ENCODE measurements at places on chromosomes 6 and 20. TPM values are rescaled to one million over a fixed set of nuclear protein-coding genes. Genes with fewer than 3 reads are reported as not detected.

DNA sequence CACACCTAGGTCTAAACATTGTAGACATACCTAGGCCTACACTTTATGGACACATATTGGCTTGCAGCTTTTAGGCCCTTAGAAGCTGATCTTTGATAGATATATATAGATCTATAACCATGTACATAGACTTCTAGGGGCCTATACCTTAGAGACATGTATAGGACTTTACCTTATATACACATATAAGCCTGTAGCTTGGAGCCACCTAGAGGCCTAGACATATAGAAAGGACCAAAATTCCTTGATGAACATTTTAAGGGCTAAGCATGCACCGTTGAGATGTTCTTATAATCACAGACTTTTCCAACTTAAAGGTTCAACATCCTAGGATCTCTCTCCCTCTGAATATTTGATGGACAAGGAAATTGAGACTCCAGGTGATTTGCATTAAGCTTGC, 371.7 kb upstream of the SASH1 start:
- H3K4me3 ChIP-seq, result no peak overlapping the region
- H3K36me3 ChIP-seq, result no peaks in the 10 kb centered on the region
- H3K27me3 ChIP-seq, result no peaks in the 10 kb centered on the region
- no peak overlapping the region for H3K27ac ChIP-seq
- no peak for DNase-seq

DNA sequence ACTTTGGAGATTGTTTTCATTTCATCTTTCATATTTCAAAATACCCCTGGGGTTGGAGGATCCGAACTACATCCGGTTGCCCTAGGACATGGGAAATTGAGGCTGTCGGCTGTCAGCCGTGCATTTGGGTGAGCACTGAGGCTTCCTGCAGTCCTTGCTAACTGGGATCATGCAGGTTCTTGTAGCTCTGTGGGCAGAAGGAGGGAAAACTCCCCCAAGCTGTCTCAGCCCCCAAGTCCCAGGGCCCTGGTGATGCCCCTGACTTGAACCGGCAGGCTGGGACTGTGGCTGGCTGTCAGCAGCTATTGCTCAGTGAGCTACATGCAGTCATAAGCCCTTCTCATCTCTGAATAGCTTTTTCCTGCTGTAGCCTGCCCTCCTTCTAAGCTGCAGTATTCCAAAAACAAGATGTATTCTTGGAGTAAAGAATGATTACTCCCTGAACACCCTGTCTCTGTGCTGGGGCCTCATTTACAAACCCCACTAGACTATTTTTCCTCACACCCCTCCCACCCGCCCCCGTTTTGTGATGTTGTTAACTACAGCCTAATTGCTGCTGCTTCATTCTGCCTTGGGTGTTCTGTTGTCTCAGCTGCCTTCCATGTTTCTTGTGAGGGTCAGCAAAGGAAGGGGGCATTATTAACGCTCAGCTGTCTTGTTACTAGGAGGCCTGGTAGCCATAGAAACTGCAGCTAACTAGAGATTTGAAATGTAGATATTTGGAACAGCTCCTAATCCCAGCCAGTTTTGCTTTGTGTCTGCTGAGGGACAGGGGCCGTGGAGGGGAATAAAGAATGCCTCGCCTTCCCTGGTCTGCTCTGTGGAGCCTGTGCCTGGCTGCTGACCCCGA, 18.1 kb downstream of the MTRES1 start:
- no peak overlapping the region for H3K4me3 ChIP-seq
- no peak for DNase-seq
- no peaks in the 10 kb centered on the region for H3K27me3 ChIP-seq
- no peaks in the 10 kb centered on the region for H3K4me1 ChIP-seq
- H3K36me3 ChIP-seq, result no peaks in the 10 kb centered on the region

- no peaks in the 10 kb centered on the region for H3K4me1 ChIP-seq
- DNase-seq, result no peak
- H3K36me3 ChIP-seq, result no peaks in the 10 kb centered on the region
- H3K4me3 ChIP-seq, result no peak overlapping the region
- 0 out of 2 replicates have a peak, but pooled peaks cover 3% of the 10 kb centered on the region for H3K27me3 ChIP-seq
Measured at GRCh38 chr20:61710108-61710507, 355.6 kb downstream of the TAF4 start.

- H3K27ac ChIP-seq, result no peak overlapping the region
- no peak for DNase-seq
- H3K27me3 ChIP-seq, result no peaks in the 10 kb centered on the region
- H3K4me3 ChIP-seq, result no peak overlapping the region
- no peaks in the 10 kb centered on the region for H3K36me3 ChIP-seq
Measured at GRCh38 chr6:139584599-139584998, 210.2 kb upstream of the CITED2 start.

GRCh38 chr6:124622351-124622750, 339.9 kb upstream of the RNF217 start:
- peaks cover 33% of the 10 kb centered on the region for H3K27me3 ChIP-seq
- no peaks in the 10 kb centered on the region for H3K4me1 ChIP-seq
- DNase-seq, result no peak
- H3K27ac ChIP-seq, result no peak overlapping the region

GRCh38 chr20:8909596-8909995, 159.3 kb upstream of the PLCB4 start:
- no peak overlapping the region for H3K4me3 ChIP-seq
- H3K4me1 ChIP-seq, result no peaks in the 10 kb centered on the region
- no peaks in the 10 kb centered on the region for H3K36me3 ChIP-seq
- no peaks in the 10 kb centered on the region for H3K27me3 ChIP-seq
- DNase-seq, result no peak
- no peak overlapping the region for H3K27ac ChIP-seq

Gene SCRT2
- total RNA-seq, result not detected

Gene SNX9
- total RNA-seq, result 42.5 TPM

DNA sequence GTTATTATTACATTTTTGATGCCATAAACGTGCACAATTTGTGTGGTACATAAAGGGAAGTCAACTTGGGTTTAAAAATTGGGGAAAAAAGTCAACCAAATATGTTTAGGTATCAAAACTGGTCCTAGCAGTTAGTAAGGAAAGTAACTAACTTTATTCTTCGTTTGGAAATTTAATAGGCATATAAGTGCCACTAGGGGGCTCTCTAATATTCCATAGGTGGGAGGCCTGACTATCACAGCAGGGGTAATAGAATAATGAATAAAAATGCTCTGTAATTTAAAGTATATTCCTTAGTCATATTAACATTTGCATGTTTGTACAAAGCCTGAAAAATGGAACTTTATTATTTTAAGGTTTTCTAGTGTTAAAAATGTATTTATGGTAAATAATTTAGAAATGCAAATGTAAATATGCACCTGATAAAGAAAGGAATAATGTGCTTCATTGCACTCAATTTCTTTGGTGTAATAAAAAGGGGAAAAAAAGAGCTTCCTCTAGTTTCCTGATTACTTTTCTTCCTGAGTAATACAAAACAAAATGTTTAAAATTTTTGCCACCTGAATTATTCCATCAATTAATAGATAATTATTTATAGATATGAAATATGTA, 125.7 kb upstream of the HDAC2 start:
- peak; percentile 16 for DNase-seq
- no peak overlapping the region for H3K4me3 ChIP-seq
- H3K4me1 ChIP-seq, result no peaks in the 10 kb centered on the region
- no peak overlapping the region for H3K27ac ChIP-seq

Gene PSORS1C1
- 9.8 TPM for total RNA-seq
